SK-MEL-5 (cell line): ENCODE measurements at places on chromosomes 7 and 10. TPM values are rescaled to one million over a fixed set of nuclear protein-coding genes. Genes with fewer than 3 reads are reported as not detected.

The UNCX gene
- total RNA-seq = not detected in 2 replicates

The VSTM4 gene
- not detected in 2 replicates for total RNA-seq

The PTPRZ1 gene
- total RNA-seq = 36.8 and 39.0 TPM in 2 replicates

The MAD1L1 gene
- total RNA-seq = 192 and 204 TPM in 2 replicates

The CPA2 gene
- total RNA-seq = not detected in 2 replicates

The NFKB2 gene
- total RNA-seq = 10.3 and 13.0 TPM in 2 replicates

The ZNF248 gene
- total RNA-seq = 3.6 and 7.2 TPM in 2 replicates

The SPDYE2B gene
- total RNA-seq = not detected in 2 replicates
